Esophagus squamous epithelium (tissue), 5 donors: ENCODE measurements at places on chromosomes 12 and 14.
A peak's percentile ranks its signal among the peaks of the same experiment; 100 is the strongest.

- no peak for DNase-seq
Measured at GRCh38 chr12:20722142-20722541, 27.0 kb downstream of the SLCO1C1 start.

GRCh38 chr14:103329401-103330347 lies 4.4 kb upstream of the EIF5 start:
- no peak for DNase-seq

GRCh38 chr14:39025250-39025809 lies 77.7 kb downstream of the SEC23A start:
- DNase-seq, result no peak

- no peak for DNase-seq
Measured at GRCh38 chr14:102951799-102952198, 29.3 kb downstream of the AMN start.

DNA sequence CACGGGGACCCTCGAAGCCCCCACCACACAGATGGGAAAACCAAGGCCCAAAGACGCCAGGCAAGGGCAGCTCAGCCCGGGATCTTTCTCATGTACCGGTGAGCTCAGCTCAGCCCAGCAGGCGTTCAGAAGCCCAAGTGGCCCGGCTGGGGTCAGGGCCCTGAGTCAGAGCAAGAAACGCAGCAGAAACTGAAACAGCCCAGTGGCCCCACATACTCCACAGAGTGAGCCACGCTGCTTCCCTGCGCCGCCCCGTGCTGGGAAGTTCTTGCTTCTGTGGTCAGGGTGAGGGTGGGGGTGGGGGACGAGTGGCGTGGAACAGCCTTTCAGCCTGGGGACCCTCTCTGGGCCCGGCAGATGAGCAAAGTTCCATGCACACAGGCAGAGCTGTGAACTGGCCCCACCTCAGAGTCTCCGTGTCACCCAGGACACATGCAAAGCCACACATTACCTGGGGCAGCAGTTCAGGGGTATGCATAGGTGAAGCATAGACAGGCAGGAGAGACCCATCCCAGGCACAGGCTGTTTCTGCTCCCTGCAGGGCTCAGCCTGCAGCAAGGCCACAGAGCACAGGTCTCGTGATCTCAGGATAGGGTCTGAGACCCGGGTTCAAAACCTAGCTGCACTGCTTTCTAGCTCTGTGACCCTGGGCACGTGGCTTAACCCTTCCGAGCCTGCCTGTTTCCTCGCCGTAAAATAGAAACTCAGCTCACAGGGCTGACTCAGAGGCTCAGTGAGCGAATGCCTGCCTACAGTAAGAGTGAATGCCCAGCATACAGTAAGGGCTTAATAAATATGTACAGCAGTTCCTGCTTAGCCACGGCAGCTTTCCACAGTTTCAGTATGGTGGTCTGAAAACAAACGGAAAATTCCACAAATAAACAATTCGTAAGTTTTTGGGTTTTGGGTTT lies 21.6 kb downstream of the NCOR2 start:
- no peak for DNase-seq

- no peak for DNase-seq
Measured at GRCh38 chr14:25231004-25231403, 181.1 kb upstream of the STXBP6 start.

GRCh38 chr12:3920351-3921150 lies 47.4 kb upstream of the PARP11 start:
- DNase-seq, result no peak

GRCh38 chr14:101242442-101243385 lies 318.6 kb upstream of the DIO3 start:
- no peak for DNase-seq

DNA sequence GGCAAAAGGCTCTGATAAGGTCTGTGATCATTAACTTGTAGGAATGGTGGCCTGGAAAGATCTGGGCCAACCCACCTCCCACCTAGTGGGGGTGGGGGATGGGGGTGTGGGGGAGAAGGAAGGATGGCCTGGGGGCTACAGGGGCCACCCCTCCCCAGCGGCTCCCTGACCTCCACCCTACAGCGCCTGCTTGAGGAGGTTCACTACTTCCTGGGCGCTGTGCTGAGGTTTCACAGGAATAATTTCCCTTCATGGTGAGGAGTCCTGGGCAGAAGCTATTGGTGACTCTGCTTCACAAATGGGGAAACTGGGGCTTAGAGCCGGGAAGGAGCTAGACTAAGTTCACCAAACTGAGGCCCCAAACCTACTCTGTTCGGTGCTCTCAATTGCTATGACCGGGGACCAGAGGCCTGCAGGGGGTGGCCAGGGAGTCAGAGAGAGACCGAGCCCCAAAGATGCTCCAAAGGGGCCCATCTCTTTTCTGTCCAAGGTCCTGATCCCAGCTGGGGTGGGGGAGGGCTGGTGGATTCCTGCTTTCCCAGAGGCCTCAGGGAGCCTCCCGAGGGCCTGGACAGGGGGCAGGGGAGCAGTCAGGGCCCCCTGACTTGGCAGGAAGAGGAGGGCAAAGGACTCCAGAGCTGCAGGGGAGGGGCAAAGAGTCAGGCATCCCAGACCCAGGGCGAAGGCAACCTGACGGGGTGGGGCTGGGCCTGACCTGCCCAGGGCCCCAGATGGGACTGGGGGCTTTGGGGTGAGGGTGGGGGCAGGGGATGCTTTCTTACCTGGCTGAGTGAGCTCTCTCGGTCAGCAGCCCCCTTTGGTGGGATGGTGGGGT lies 1.7 kb downstream of the HNF1A start:
- DNase-seq, result no peak

- DNase-seq, result no peak
Measured at GRCh38 chr12:116765271-116765670, 27.2 kb downstream of the RNFT2 start.

DNA sequence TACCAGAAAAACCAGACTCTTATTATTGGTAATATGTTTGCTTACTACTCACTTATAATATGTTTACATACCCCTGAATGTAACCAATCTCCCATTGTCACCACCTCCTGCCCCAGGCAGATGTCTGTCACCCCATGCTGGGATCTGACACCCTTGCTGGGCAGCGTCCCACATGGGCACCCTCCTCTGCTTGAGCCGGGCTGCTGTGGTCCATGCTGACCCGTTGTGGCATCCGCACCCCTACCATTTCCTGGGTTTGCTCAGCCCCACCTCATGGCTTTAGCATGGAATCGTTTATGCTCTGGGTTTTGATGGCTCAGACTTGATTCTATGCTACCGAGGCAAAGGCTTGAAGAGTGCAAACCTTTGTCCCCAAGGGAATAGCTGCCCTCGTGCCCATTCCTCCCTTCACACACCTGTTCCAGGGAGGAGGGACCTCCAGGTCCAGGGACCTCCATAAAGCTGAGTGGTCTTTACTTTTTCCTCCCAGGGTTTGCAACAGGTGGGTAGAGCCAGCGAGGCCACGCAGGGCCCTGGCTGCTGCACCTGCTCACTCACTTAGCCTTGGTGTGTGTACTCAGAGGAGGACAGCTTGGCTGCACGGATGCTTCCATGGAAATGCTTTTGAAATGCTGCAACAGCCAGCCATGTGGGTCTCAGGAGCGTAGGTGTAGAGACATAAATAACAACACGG lies 68.7 kb downstream of the PRMT8 start:
- DNase-seq, result no peak

GRCh38 chr12:126342866-126343265 lies 1277.6 kb downstream of the AACS start:
- no peak for DNase-seq

GRCh38 chr12:102021540-102022246 lies 40.1 kb downstream of the WASHC3 start:
- DNase-seq, result no peak

DNA sequence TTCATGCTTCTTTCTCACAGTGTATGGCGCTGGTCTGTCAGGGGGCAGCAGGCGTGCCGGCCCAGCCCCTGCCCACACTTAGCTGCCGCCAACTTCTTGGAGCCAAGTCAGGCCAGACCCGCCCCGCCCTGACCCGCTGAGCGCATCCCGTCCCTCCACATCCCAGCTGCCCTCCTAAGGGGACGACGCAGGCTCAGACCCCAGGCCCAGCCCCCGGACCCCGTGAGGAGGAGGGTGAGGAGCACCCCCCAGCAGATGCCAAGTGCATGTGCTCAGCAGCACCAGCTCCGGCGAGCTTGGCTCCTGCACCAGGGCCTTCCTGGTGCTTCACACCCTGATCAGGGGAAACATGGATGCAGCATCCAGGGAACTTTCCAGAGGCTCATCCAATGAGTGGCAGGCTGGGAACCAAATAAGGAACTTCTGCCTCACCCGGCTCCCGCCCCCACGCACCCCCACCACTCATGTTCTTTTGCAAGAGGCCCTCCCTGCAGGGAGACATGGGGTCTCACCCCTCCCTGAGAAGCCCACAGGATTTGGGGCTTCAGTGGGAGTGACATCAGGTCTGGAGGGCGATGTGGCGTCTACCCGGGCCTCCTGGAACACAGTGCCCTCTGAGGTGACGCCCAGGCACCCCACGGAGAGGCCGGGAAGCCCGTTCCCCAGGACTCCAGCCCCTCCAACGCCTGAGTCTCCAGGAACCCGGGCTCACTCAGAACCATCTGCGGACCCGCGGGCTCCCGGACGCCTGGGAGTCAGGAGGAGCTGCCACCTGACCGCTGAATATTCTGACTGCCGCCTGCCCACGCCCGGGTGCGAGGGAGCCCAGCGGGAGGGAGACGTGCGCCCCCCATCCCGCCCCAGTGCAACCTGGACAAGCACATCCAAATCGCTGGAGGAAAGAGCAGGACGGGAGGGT lies 70.0 kb upstream of the GALNT9 start:
- DNase-seq, result no peak

DNA sequence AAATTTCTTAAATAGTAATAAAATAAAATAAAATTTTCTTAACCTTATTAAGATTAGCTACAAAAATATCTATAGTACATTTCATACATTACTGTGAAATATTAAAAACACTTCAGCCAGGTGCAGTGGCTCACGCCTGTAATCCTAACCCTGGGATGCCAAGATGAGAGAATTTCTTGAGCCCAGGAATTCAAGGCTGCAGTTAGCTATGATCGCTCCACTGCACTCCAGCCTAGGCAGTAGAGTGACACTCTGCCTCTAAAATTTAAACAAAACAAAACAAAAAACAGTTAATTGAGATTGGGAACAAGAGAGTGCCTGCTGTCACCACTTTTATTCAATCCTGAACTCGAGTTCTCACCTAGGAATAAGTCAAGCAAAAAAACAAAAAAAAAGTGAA lies 95.0 kb upstream of the CPNE8 start:
- DNase-seq, result no peak

- no peak for DNase-seq
Measured at GRCh38 chr14:56127156-56127555, 8.9 kb downstream of the PELI2 start.

DNA sequence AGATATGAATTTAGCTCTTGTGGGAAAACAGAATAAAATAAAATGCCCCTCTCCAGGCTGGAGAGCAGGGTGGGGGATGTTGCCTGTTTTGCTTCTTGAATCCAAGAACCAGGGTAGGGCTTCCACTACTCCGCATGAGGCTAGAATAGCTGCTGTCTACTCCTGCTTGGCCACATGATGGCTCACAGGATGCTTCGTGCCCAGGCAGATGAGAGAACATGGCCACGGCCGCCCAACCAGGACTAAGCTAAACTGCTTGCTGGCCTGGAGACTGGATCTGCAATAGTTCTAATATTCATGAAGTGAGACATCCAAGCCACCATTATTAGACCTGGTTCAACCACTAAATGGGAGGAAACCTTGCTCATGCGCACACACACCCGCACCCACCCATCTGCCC lies 122.2 kb upstream of the METAP2 start:
- no peak for DNase-seq

DNA sequence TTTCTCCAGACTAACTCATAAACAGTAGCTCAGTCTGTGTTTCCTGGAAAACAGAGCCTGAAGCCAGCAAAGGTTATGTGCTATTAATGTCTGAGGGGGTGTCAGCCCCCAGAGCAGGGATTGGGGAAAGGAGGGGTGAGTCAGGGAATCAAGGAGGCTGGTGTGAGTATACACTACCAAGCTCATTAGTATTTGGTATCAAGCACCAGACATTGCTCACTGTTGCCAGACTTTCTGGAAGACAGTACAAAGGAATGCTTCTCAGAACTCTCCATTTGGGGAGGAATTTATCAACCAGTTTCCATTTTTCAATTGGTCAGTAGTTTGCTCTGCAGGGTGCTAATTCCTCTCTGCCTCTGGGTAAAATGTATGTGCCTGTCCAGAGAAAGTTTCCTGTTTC lies 443.4 kb downstream of the GLT1D1 start:
- no peak for DNase-seq

- DNase-seq, result no peak
Measured at GRCh38 chr12:3293446-3294161, 197.4 kb upstream of the PRMT8 start.

GRCh38 chr14:95496111-95496681 lies 20.3 kb downstream of the SYNE3 start:
- DNase-seq, result no peak

GRCh38 chr12:111444925-111445725 lies 39.4 kb downstream of the SH2B3 start:
- DNase-seq, result peak; percentile 39

GRCh38 chr14:78488938-78489337 lies 318.8 kb downstream of the NRXN3 start:
- no peak for DNase-seq

GRCh38 chr12:68169213-68169889 lies 9.8 kb upstream of the IFNG start:
- DNase-seq, result no peak

DNA sequence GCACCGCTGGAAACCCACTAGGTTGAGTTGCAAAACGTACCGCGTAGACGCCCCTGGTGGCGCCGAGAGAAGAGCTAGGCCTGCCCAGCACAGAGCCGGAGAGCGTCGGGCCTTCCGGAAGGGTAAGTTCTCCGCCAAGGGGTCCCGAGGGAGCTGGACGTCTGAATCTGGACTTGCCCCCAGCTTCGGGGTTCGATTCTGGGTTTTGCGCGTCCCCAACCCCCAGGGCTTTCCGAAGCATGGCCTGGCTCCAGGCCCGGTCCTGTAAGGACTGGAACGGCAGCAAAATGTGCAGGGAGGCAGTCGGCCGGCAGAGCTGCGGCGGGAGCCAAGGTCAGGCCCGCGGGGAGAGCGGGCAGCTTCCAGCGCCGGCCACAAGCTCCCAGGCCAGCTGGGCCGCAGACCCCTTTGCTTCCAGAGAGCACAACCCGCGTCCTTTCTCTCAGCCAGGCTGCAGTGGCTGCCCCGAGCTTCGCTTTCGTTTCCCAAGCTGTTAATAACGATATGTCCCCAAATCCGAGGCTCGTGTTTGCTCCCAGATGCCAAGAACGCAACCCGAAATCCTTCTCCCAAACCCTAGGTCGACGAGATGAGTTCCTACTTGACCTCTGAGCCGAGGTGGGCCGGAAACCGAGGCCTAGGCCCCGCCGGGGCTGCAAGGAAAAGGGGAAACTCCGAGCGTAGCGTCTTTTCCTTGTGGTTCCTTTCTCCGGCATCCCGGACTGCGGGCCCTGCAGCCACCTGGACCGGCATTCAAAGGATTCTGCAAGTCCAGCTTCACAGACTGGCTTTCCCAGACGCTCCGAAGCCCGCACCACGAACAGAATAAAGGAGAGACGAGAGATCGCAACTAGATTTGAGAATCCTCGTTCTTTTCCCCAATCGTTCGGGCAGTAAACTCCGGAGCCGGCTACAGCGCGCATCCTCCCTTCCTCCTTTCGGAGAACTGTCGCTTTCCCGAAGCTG lies 3.2 kb upstream of the TBX5 start:
- no peak for DNase-seq

- DNase-seq, result no peak
Measured at GRCh38 chr12:51922146-51922545, 14.8 kb downstream of the ACVRL1 start.

- DNase-seq, result no peak
Measured at GRCh38 chr14:34701808-34702207, 12.6 kb downstream of the CFL2 start.
